Germinal center (tissue), 1 donor: ENCODE measurements at places on chromosomes 7 and 10.

DNA sequence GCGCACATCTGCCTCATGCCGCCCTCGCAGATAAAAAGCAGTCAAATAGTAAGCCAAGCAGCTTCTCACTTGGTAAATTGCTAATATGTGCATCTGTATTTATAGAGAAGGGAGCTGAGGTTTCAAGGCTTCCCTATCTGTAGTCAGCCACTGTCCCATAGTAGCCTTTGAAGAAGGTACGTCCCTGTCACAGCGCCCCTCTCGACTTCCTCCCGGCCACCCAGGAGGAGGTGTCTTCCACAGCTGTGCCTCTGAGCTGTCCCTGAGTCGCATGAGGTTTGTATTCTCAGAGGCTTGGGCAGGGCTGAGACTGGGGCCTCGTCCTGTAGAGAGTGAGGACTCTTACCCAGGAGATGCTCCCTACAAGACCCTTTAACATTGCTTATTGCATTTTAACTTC lies 49.0 kb downstream of the SPOCK2 start:
- no peak for DNase-seq

DNA sequence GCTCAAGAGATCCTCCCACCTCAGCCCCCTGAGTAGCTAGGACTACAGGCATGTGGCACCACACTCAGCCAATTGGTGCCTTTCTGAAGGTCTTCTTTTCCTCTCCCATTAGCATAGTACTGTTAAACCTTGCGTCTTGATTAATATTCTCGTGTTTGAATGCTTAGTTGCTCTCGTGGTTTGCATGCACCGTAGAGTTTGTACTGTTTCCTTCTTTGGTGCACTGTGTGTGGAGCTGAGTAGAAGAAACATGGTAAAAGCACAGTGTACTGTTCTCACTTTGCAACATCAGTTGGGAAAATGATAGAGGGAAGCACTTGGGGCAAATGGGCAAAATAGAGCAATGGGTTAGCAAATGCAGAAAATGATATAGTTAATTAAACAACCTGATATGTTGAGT lies 27.6 kb upstream of the RPA3 start:
- no peak for DNase-seq

GRCh38 chr10:12491491-12491890 lies 142.1 kb downstream of the CAMK1D start:
- no peak for DNase-seq

- no peak for DNase-seq
Measured at GRCh38 chr7:128094686-128095085, 63.4 kb upstream of the LRRC4 start.

DNA sequence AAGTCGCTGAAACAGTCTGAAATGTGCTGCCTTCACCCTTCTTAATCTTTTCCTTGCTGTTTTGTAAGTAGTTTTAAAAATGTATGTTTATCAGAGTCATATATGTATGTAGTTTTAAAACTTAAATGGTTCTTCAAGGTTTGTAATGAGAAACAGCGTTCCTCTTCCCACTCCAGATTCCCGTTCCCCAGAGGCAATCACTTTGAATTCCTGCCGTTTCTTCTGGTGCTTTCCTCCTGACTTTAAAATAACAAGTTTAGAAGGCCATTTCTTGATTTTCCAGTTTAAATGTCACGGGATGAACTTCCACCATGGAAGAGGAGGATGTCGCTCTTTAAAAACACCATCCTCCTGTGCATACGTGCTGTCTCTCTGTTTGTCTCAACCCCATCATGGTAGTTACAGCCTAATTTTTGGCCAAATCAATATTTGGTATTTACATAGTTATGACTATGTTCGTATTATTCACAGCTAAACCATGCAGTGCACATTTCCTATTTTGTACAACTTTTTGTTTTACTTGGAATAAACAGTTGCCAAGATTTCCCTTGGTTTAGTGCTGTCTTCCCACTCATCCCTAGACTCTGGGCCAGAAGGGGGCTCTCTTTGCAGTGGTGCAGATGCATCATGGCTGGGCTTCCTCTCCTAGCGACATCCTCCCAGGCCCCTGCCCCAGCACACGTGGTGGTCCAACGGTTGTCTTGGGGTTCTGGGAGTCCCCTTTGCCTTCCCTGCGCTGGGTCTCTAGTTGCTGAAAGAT lies 151.4 kb downstream of the PTPN20 start:
- DNase-seq, result no peak

DNA sequence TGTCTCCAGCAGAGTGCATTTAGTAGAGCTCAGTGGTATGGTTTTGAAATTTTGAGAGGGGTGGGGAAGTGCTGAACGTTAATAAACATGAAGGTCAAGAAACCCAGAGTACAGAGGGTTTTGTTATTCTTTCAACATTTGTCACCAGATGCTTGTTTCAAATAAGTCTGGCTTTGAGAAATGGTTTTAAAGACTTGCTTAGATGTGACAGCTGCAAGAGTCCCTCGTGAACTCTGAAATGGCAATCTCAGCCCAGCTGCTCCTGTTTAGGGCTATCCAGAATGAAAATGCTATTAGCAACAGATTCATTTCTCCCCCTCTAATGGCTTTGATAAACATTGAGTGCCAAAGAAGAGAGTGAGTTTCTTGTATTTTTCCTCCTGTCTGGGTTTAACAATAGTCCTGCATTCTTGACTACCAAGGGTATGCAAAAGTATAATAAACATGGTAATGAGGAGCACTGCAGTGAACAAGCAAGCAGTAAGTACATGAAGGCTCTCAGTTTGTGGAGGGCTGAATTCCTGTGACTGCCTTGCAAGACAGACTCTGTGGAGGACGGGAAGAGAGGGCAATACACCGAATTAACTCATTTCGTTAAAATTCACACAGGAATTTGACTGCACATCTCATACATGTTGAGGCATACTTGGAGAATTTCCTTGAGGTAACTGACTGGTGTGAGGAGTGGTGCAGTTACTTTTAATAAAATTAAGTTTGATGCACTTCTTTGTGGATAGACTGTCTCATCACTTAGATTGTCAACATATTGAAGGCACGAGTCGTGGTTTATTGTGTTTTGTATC lies 490.9 kb downstream of the REEP3 start:
- no peak for DNase-seq

DNA sequence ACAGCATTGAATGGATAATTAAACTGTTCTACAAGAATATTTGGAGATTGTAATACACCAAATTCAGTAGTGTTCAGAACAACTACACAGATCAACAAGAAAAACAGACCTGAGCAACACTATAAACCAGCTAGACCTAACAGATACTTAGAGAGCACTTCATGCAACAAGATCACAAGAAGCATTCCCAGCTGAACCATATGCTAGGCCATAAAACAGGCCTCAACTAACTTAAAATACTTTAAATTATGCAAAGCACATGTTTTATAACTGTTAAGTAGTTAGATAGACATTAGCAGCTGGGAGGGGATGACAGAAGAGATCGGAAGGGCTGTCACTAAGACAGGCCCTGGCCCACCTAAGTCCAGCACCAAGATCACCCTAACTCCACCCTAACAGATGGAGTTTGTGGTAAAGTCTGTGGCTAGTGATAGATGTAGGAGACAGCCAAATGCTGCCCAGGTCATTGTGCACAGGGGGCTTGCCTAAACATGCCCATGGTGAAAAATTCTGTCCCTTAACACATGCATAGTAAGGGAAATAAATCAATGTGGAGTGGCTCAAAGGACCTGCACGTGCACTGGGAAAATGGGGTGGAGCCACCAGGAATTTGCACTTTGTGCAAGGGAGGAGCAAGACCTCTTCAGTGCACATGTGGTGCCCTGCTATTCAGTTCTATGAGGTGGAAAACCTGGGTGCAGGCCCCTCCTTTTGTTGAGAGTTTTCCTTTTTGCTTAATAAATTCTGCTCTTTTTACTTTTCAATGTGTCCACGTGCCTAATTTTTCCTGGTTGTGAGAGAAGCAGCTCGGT lies 567.8 kb upstream of the NRG3 start:
- DNase-seq, result no peak

- DNase-seq, result no peak
Measured at GRCh38 chr10:13390604-13391522, 42.8 kb upstream of the SEPHS1 start.

DNA sequence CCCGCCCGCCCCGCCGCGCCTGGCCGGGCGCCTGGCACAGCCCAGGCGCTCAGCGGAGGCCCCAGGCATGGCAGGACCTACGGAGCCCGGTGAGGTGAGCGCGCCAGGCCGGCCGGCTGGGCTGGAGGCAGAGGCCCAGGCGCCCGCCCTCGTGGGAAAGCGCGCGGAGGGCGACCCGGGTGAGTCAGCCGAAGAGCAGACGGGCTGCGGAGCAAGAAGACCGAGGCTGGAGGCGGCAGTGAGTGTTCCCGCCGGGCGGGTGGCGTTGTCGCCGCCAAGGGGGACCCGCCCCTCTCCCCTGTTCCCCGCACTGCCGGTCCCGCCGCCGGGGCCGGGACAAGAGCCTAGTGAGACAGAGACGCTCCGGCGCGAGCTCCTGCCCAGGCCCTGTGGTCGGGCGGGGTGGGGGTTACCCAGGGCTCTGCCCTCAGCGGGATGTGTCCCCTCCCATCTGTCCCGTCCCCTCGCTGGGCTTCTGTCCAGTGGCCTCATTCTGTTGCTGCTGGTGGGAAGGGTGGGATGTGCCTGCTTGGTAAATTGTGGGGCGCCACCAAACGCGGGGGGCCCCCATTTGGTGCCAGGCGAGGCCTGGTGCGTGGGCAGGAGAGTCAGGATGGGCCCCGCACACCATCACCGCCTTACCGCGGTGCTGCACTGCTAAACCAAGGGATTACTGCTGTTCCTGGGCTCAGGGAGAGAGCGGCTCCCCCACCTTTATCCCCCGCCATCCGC lies 17.0 kb upstream of the NODAL start:
- peak; percentile 30 for DNase-seq

- DNase-seq, result no peak
Measured at GRCh38 chr7:31741852-31742251, 54.8 kb downstream of the PPP1R17 start.

GRCh38 chr10:120833222-120833928 lies 17.8 kb upstream of the WDR11 start:
- DNase-seq, result no peak

- DNase-seq, result no peak
Measured at GRCh38 chr10:1658658-1659057, 78.7 kb downstream of the ADARB2 start.

- no peak for DNase-seq
Measured at GRCh38 chr7:126079151-126079550, 1149.5 kb upstream of the POT1 start.

DNA sequence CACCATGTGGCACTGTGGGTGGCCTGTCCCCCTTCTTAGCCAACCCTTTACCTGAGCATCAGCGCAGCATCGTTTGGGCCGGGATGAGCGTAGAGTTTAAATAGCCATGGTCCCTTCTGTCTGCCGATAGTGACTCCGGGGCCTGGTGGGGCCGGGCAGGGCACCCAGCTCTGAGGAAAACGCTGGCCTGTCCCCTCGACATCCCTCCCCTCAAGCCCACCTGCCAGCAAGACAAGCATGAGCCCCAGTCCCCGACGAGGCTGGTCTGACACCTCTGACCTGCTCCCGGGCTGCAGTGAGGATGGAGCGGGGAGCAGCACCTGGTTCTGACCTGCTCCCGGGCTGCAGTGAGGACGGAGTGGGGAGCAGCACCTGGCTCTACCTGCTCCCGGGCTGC lies 31.1 kb upstream of the CNPY1 start:
- DNase-seq, result no peak

- DNase-seq, result peak; percentile 25
Measured at GRCh38 chr10:5434017-5434753, 21.8 kb downstream of the NET1 start.

- DNase-seq, result no peak
Measured at GRCh38 chr10:77299320-77299719, 338.3 kb downstream of the KCNMA1 start.

DNA sequence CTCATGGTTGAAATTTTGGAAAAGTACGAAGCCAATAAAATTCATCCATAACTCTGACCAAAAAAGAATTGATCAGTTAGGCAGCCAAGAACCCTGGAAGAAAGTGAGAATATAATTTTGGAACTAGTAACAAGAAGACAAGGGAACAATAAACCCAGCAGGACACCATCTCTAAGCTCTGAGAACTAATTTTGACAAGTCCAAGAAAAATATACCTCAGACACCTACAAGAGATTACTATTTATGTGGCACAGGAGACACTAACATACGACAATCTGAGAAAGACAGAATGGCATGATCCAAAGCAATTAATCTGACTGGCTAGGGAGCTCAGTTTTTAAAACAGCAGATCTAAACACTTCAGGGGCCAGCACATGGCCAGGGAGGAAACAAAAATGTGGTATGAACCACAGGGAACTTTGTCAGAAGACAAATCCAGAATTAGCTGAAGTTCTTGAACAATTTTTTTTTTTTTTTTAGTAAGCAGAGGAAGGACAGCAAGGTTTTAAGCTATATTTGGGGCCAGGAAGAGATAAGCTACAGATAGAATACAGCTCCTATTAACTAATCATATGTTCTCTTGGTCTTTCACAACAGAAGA lies 38.9 kb downstream of the PARD3 start:
- DNase-seq, result no peak

- peak; percentile 32 for DNase-seq
Measured at GRCh38 chr10:62374862-62375710, 917 bp downstream of the ZNF365 start.

GRCh38 chr10:60845038-60845437 lies 66.8 kb downstream of the CDK1 start:
- no peak for DNase-seq

DNA sequence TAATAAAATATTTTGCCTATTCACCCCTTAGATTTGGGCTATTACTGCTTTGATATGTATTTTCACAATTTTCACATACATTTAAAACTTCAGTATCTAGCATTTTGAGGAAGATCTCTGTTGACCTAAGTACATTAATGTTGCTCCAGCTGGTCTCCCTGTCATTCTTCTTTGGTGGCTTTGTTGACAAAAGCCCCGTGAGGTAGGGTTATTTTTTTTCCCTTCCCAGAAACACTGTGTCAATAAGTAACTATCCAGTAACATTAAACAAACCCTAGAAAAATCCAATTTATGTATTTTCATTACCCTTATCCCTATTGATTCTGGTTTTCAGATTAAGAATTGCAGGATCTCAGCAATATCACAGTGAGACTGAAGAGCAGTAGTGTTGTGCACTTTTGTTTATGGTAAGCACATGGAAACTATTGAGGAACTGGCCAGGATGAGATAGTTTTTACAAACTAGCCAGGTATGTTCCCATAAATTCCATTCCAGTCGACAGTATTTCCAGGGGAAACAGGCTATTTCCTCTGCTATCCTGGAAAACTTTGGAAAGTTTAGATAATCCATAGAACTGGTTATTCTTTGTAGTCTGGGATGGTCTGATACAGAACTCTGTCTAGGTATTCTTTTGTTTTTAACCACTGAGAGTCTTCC lies 198.2 kb downstream of the PON1 start:
- no peak for DNase-seq
